Fibroblast of pulmonary artery (primary cell): ENCODE measurements at places on chromosomes 12 and 14.

GRCh38 chr12:24979329-24979728, 30.4 kb upstream of the BCAT1 start:
- DNase-seq, result no peak

GRCh38 chr12:56362130-56363059, at the start of gene APOF:
TSS of gene APOF (minus strand) at chr12:56362857. CDS start at chr12:56362745, 112 bp downstream.
- DNase-seq, result no peak

- peak; percentile 71 for DNase-seq
These were observed 29.9 kb downstream of the HSPB8 start for GRCh38 chr12:119208626-119209061.

DNA sequence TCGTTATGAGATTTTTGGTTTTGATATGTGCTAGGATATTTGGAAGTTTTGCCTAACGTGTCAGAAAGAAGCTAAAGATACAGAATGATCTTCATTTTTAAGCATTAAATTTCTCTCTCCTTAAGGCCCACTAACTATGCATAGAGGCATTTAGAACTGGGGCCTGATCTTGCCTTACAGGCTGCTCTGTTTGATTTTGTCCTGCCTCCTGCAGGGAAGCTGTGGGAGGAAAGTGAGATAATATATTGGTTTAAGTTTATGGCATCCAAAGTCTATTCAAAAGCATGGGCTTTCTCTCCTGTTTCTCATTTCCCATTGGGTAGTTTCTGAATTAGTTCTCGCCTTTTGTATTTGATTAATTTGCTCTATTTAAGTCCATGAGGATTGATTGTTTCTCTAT, 250.3 kb upstream of the FBXO33 start:
- DNase-seq, result no peak

- DNase-seq, result no peak
These were observed 365.6 kb upstream of the TMPO start for GRCh38 chr12:98149691-98150210.

DNA sequence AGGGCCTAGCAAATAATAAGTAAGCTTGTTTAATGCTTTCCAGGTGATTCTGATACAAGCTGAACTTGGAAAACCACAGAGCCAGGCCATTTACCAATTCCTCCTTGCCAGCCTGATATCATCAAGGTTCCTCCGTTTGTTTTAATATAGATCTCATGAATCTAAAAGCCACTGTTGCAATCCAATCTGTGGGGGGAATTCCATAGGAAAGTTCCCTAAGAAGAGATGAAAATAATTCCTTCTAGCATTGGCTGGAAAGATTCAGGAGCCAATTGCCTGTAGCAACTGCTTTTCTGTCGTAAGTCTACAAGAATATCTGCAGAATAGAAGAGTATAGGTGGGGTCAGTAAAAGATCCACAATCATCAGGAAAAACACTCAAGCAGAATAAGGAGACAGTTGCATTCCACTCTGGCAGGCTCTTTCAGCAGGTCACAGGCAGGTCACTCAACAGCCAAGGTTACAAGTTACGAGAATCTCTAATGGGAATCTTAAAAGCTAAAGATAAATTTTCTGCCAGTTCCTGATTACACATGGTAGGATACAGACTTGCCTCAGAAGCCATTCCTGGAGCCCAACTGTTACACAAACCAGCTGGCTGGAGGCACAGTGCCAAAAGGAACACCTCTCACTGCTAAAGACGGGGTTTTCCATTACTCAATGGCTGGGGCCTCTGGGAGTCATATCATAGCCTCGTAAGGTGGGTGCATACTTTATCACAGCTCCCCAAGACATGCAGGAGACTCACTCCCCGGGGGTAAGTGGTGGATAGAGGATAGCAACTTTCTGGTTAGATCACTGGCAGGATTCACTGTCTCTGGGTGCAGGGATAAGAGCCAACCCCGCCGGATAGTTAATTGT, 43.6 kb downstream of the FGD6 start:
- DNase-seq, result peak; percentile 92

DNA sequence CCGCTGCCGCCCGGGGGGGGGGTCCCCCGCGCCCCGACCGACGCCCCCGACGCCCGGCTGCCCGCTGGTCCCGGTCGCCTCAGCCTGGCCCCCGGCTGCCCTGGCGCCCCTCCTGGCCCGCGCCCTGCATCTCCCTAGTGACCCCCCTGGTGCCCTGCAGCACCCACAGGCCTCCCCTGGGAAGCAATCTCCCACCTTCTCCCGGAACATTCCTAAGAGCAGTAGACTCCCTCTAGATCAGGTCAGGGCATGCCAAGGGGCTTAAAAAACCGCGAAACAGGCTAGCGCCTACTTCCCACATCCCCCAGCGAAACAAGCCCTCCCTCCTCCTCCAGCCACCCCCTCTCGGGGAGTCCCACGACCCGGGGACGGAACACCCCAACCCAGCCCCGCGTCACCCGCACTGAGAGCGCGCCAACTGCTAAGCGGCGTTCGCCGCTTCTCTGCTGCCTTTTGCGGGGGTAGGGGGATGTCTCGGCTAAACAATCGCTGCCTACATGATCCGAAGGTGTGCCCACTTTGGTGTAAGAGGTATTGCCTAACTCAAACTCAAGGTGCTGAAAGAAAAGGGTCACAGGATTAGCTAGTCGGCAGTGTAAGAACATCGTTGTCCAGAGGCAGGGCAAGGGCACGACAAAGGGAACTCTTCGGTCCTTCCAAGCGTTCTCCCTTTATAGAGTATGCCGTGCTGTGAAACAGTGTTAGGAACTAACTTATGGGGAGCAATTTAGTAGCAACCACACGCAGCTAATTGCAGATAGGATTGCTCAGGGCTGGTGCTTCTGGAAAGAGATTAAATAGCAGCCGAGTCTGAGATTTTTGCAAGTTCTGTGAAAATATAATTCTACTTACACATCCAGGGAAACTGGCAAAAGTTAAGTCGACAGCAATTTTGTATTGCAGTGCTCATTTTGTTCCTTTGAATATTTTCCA, 619 bp upstream of the NTN4 start:
- no peak for DNase-seq

DNA sequence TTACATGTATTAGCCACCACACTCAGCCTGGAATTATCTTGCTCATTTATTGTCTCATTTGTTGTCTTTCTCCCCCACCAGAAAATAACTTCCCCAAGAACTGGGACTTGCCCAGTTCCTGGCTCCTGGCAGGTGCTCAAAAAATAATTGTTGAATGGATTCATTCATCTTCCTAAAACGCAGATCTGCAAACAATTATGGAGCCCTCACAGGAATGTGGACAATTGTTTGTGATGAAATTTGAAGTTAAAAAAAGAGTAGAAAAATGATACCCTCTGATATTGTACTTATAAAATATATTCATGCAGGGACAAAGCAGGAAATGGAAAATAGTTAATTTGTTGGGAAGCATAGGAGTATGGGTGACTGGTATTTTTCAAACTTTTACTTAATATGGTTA, 60.7 kb upstream of the MAP1LC3B2 start:
- DNase-seq, result peak; percentile 30

- peak; percentile 4 for DNase-seq
These were observed 104.6 kb downstream of the GALC start for GRCh38 chr14:87888136-87888999.

- no peak for DNase-seq
These were observed 104.4 kb upstream of the RFLNA start for GRCh38 chr12:124190312-124191023.

DNA sequence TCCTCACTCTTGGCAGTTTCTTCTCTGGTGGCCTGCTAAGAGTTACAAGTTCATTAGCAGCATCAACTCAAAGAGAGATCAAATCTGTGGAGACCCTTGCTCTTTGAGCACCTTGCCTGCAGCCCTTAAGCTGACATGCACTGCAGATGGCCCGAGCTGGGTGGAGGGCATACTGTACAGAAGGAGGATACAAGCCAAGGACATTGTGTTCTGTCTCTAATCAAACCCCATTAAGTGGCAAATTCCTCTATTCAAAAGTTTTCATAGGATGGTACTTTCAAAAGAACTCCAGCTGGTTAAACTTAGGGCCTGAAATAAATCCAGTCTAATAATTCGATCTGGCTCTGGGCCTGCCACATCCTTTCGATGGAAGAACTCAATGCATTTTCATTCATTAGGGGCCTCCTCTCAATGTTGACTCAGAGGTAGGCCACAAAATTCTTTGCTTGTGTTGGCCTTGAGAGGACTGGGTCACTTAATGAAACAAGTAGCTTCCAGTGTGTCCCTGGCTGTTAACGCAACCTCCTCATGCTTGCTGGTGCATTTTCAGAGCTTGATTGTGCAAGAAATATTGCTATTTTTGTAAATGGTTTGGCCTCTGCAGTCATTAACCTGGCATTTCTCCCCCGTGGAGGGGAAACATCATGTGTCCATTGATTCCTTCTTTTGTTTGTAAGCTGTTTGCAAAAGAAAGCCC, 318.2 kb downstream of the NUAK1 start:
- peak; percentile 85 for DNase-seq

- peak; percentile 42 for DNase-seq
These were observed 68.7 kb upstream of the PTPRR start for GRCh38 chr12:70989232-70989631.

DNA sequence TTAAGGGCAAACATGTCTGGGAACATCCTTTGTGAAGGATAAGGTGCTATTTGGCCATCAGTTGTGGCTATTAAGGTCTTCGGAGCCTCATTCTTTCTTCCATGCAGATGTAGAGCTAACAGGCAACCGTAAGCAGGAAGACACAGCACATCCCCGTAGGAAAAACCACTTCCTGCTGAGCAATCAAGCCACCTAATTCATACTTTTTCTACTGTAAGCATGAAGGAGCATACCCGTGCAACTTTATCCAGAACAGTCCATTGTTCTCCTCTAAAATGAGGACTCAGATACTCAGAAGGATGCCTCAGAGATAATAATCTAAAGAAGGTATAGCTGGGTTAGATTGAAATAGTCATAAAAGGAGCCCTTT, 232.0 kb downstream of the PPM1H start:
- no peak for DNase-seq

- no peak for DNase-seq
These were observed 103.7 kb downstream of the ETV6 start for GRCh38 chr12:11753150-11753499.

GRCh38 chr12:61821381-61821780, 438.8 kb upstream of the USP15 start:
- no peak for DNase-seq

GRCh38 chr12:61974461-61974860, 285.7 kb upstream of the USP15 start:
- DNase-seq, result no peak

DNA sequence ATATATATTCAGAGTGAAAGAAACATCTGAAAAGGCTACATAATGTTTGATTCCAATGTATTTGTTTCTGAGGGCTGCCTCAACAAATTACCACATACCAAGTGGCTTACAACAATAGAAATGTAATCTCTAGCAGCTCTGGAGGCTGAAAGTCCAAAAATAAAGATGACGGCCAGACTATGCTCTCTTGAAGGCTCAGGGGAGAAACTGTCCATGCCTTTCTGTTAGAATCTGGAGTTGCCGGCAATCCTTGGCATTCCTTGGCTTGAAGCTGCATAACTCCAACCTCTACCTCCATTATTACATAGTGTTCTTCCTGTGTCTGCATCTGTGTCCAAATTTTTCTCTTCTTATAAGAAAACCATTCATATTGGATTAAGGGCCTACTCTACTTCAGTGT, 68.1 kb upstream of the PLEKHG7 start:
- peak; percentile 33 for DNase-seq

DNA sequence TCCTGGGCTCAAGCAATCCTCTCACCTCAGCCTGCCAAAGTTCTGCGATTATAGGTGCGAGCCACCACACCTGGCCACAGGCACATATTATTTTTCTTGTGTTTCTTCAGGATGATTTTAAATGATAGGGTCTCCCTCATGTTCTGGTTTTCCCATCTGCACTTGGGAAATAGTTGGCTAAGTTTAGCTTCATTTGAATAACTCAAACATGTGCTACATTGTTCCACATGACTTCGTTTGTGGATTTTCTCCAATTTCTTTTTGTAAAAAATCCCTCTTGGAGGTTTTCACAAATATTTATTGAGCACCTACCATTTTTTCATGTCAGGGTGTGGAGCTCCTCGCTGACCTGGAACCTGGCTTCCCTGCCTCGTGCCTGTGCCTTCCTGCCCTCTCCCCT, 55.2 kb upstream of the GNPNAT1 start:
- no peak for DNase-seq

DNA sequence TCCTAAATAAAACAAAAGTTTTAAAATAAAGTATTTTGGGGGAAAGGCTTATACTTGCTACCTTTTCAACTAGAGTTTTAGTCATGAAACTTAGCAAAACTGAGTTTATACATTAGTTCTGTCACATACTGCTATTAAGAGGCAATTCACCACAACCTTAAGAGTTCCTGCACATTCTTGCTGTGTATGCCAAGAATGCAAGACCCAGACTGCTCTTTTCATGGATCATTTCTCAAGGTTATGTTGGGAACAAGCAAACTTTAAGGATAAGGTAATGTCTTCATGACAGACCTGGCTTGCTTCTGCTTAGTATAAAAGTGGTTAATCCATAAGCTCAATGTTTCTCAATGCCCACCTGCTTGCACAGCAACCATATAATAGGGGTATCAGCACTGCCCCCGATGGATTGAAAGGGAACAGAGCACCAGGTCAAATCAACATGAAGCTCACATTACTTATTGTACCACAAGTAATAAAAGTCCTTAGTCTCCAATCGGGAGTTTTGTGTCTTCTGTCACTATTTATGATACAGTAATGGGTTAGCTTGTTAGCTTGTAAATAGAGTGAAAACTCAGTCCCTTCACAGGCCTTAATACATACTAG, 67.6 kb downstream of the KIF21A start:
- no peak for DNase-seq

- DNase-seq, result no peak
These were observed 1.2 kb upstream of the NEK9 start for GRCh38 chr14:75127903-75128595.

DNA sequence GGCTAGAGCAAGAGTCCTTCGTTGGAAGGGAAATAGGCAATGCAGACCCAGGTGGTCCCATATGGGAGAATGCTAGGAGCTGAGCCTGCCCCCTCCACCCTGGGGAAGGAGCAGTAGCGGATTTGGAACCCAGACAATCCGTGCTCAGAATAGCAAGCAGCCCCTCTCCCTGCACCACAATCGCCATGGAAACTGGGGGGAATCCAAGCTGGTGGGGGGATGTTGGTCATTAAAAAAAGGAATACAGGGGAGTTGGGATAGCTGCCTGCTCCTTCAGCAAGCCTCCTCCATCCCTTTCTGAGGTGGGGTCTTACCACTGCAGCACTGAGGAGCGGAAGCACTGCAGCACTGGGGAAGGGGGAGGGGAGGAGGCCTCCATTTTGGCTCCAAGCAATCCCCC, 2.9 kb downstream of the RND1 start:
- no peak for DNase-seq
